ENCODE measurements at places on chromosomes 16 and 17.
A peak's percentile ranks its signal among the peaks of the same experiment; 100 is the strongest.

GRCh38 chr17:39556423-39556822 lies 51.3 kb downstream of the NEUROD2 start:
- DNase-seq = no peak

GRCh38 chr16:55101026-55101425 lies 170.4 kb downstream of the IRX5 start:
- no peak for DNase-seq

- no peak for DNase-seq
Observed at GRCh38 chr17:49964303-49964768, 4.7 kb upstream of the DLX4 start.

DNA sequence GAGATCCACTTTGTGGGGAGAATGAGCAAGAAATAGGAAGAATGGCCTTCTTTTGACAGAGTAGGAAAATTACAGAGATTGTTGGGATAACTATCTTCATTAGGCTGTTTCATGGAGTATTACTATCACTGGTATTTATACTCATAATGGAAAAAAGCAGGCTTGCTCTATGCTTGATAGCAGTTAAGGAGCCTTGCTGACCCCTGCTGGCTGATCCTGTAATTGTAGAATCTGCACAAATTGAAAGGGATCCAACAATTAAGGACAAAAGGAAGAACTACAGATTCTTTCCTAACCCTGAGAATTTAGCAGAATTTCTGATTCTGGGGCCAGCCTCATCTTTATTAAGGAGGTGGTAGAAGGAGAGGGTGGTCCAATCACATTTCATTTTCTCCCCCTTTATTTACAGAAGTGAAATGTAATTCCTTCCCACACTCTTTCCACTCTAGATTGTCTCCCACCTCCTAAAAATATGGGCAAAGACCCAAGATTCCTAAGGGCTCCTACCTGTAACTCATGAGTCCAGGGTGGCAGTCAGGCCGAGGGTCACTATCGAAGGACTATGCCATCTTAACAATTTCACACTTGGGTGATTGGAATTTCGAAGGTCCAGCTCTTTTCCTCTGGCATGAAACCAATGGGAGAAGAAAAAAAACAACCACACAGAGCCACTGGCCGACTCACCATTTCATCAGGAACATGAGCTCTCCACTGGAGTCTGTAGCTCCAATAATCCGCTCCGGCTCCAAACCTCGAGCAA lies 26.3 kb downstream of the NFE2L1 start:
- DNase-seq = peak; percentile 47

DNA sequence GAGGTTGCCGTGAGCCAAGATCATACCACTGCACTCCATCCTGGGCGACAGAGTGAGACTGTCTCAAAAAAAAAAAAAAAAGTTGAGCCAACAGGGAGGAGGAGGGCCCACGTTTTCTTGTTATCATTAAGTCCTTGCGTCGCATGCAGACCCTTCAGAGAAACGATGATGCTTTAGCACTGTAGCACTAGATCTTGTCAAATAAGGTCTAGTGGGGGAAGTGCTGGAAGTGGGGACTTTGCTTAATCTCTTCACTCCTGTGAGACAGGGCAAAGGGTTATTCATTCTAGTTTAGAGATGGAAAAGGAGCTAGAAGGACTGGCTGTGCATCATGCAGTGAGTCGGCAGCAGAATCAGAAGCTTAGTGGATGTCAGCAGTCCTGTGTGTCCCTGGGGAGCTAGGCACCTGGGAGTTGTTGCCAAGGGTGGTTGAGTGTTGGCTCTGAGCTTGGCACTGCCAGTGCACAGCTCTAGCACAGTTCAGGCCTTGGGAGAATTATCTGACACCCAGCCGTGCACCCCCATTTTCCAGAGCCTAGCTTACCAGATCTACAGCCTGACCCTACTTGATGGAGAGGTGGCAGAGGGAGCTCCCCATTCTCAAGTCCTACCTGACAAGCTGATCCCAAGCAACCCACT lies 33.4 kb upstream of the TBX2 start:
- no peak for DNase-seq

GRCh38 chr16:67528870-67529581 lies 397 bp downstream of the RIPOR1 start:
- no peak for DNase-seq

GRCh38 chr16:31217136-31217530 lies 198 bp upstream of the PYDC1 start:
- no peak for DNase-seq

GRCh38 chr16:27474921-27475320 lies 72.9 kb downstream of the IL21R start:
- DNase-seq = no peak

- peak; percentile 5 for DNase-seq
Observed at GRCh38 chr17:27481327-27481726, 25.1 kb downstream of the KSR1 start.

DNA sequence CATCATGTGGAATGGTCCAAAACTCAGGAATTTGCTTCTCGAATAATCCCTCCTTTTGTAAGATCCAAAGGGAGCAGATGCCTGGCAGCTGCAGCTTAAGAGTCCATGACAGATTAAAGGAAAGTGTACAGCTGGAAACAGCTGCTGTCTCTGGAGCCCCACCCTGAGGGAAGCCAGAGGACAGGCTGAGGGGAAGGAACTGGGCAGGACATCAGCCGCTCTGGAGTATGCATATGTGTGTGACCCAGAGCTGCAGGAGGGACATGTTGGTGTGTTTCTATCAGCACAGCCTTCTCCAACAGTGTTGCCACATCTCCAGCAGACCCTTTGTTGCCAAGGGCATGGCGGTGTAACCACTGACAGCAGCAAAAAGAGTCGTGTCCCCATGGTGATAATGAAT lies 46.2 kb downstream of the CYB561 start:
- DNase-seq = no peak

DNA sequence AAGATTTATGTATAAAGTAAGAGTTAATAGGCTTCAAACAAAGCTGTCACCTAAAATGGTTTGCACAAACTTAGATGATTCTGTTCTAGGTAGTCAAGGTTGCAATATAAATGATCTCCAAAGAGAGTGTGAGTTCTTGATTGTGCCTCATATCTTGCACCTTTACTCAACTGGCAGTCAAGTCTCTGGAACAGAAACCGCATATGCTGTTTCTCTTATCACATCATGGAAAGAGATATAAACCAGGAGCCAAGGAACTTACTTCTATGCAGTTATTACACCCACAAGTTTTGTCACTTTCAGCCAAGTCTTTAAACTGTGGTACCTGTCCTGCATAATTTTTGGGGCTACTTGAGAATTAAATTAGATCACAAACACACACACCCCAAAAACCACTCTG lies 5.2 kb downstream of the SSH2 start:
- DNase-seq = no peak
